OCI-M1 (cell line): ENCODE measurements at places on chromosomes 6 and 20.

DNA sequence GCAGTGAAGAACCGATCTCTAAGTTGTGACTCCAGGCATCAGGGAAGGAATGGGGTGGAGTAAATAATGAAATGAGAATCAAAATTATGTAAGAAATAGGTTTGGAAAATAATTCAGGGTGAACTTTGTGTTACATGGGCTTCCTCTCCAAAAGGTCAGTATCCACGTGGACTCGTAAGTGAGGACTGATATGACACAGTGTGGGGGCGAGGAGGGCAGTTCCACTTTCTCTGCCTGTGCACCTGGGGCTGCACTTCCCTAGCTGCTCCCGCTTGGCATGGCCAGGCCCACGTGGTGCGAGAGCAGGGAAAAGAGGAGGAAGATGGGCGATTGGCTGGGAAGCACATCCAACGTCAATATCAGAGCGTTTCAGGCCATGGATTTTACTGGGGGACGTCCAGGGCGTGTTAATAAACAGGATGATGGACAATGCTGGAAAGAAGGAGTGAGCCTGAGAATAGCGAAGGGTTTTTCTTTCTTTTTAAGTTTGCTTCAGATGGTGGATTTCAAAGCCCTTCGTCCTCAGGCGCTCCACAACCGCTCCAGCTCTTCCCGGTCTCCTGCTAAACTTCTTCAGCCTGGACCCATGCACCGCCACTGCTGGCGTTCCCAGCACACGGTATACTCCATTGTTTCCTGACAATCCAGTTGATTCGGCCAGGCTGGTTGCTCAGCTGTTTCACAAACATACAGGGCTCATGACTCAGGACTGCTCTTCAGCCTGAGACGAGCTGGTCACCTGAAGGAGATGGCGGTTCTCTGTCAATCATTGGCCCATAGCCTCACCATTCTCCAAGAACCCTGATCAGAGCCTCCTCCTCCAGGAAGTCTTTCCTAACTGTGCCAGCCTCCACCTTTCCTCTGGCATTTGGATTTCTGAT, 11.8 kb downstream of the CCR6 start:
- no peak for DNase-seq

- no peak for DNase-seq
Observed at GRCh38 chr6:110054664-110055386, 76.7 kb downstream of the GPR6 start.

- no peak for DNase-seq
Observed at GRCh38 chr20:1824834-1825233, 70.4 kb upstream of the SIRPA start.

- peak; percentile 27 for DNase-seq
Observed at GRCh38 chr20:43925801-43926200, 11.1 kb downstream of the TOX2 start.

DNA sequence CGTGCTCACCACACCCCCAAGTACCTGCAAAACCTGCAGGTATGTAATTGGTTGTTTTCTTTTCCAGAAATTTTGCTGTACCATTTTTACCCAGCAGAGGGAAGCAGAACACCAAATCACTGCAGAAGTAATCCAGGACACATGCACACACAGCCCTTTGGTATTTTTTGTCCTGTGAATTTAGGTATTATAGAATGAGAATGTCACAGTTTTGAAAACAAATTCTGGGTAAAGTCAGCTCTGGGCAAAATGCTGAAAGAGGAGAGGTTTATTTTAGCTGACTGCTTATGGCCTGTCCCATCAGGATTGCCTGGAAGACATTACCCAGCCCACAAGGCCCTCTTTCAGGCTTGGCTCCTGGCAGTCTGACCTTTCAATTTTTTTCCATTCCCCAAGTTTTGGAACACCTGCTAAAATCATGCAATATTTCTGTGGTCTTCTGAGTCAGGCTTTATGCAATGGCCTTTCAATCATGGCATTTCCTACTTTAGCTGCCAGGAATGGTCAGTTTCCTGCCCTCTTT, 3.5 kb upstream of the EFHC1 start:
- peak; percentile 87 for DNase-seq

GRCh38 chr20:5570452-5570851, 179.7 kb upstream of the SHLD1 start:
- no peak for DNase-seq

- DNase-seq = no peak
Observed at GRCh38 chr6:85404564-85405174, 45.2 kb upstream of the NT5E start.

GRCh38 chr20:6697228-6697972, 70.1 kb upstream of the BMP2 start:
- no peak for DNase-seq

- DNase-seq = no peak
Observed at GRCh38 chr6:20891161-20891560, 356.9 kb downstream of the CDKAL1 start.

DNA sequence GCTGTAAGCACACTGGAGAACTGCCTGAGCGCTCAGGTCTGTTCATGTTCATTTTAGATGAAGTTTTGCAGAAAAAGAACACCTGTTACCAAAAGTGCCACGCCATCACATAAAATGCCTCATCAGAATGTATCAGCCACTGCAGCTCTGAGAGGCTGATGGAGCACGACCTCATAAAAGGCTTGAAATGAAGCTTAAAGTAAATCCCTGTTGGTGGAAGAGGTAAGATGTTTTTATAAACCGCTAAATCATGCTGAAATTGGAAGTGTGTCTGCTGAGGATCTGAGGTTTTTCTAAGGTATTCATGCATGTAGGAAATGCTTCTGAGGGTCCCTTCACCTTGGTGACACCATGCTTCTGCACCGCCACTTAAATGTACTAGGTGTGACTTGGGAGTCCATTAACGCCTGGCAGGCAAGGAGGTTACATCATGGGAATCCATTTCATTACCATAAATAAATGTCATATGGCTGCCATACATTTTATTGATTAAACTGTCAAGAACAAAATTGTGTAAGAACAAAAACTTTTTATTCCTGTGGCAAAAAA, 363.1 kb upstream of the AGPAT4 start:
- DNase-seq = no peak

DNA sequence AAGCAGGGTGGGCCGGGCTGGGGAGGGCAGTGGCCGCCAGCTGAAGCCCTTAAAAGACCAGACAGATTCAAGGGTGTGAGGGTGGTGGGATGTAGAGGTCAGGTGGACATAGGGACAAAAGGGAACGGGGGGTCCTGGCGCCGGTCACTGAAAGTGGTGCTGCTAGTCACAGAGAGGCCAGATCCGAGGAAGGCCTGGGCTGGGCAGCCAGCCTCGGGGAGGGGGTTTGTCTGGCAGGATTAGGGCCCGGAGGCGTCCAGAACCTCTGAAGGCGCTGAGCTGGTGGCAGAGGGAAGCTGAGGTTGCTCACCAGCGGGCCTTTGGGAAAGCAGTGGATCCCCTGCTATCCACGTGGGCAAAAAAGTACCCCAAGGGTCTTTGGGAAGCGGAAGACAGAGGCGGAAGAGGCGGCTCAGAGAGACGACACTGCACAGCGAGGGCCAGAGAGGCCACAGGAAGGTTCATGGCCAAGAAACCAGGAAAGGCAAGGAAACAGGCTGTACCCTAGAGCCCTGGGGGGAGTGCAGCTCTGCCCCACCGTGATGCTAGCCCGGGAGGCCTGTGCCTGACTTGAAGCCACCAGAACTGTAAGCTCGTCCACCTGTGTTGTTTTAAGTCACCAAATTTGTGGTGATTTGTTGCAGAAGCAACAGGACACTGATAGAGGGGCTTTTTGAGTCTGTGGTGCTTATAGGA, 106.0 kb downstream of the TMEM242 start:
- no peak for DNase-seq

DNA sequence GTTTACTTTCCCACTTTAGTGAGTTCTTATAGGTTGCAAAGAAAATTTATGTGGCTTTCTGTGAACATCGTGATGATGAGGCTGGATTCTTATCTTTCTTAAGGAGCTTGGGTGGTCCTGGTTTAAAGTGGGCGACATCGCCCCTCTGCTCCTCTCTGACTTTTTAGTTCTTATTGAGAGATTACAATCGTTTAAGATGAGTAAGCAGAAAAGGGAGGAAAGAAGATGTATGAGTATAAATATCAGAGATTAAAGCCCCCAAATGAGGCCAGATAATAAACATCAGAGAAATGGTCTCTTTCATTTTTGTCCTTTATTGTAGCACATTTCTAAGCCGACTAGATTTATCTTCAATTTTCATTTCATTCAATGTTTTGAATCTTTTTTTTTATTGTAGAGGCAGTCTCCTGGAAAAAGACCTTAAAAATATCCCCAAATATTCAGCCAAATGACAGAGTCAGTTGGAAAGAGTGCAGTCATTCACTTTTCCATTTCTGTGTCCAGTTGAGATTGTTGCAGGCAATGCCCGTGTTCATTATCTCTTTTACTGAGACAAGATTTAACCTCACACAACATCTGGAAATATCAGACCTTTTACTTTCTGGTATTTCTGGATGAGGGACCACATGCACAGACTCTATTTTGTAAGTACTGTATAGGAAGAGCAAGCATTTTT, 62.0 kb upstream of the PDE7B start:
- no peak for DNase-seq

DNA sequence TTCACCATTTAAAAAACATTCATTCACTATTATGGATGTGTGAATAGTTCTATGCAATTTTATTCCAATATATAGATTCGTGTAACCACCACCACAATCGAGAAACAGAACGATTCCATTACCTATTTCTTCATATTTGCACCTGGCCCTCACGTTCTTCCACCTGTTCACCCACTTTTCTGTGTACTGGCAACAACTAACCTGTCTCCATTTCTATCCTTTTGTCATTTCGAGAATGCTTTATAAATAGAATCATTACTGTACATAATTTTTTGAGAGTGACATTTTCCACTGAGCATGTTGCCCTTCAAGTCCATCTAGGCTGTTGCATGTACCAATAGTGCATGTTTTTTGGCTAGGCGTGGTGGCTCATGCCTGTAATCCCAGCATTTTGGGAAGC, 23.2 kb upstream of the STX11 start:
- no peak for DNase-seq

GRCh38 chr20:2837221-2837960, 3.1 kb downstream of the PCED1A start:
- DNase-seq = no peak

GRCh38 chr6:43723737-43724295, 36.2 kb upstream of the MRPS18A start:
- peak; percentile 95 for DNase-seq

DNA sequence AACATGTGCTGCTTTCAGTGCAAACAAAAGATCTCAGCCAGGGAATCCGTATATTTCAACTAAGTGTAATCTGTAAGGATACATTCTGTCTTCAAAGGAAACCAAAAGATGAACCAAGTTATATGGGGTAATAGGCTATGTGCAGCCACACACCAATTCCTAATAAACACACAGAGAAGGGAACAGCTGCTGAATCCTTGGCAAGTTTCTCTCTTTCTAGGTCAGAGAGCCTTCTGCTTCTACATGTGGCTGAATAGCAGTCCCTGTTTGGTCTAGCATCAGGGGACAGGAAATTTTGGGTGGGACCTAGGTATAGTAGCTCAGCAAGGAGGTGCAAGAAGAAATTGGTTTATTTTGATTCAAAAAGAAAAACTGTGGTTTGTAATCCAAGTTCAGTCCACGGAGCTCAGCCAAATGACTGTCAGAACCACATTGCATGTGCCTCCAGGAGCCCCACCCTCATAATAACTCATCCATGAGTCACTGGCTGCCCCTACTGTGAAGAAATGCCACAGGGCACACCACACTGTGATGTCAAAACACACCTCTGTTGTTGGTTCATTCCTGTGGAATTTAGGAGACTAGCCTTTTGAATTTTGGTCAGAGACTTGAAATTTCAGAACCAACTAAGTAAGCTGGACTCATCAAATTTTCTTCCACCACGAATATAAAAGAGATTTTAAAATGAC, 21.1 kb downstream of the SPTLC3 start:
- no peak for DNase-seq

GRCh38 chr20:3706774-3707507, 5.5 kb downstream of the SIGLEC1 start:
- DNase-seq = no peak

GRCh38 chr20:20849161-20849560, 136.7 kb upstream of the RALGAPA2 start:
- no peak for DNase-seq

GRCh38 chr6:17899491-17899890, 87.9 kb downstream of the KIF13A start:
- DNase-seq = no peak

DNA sequence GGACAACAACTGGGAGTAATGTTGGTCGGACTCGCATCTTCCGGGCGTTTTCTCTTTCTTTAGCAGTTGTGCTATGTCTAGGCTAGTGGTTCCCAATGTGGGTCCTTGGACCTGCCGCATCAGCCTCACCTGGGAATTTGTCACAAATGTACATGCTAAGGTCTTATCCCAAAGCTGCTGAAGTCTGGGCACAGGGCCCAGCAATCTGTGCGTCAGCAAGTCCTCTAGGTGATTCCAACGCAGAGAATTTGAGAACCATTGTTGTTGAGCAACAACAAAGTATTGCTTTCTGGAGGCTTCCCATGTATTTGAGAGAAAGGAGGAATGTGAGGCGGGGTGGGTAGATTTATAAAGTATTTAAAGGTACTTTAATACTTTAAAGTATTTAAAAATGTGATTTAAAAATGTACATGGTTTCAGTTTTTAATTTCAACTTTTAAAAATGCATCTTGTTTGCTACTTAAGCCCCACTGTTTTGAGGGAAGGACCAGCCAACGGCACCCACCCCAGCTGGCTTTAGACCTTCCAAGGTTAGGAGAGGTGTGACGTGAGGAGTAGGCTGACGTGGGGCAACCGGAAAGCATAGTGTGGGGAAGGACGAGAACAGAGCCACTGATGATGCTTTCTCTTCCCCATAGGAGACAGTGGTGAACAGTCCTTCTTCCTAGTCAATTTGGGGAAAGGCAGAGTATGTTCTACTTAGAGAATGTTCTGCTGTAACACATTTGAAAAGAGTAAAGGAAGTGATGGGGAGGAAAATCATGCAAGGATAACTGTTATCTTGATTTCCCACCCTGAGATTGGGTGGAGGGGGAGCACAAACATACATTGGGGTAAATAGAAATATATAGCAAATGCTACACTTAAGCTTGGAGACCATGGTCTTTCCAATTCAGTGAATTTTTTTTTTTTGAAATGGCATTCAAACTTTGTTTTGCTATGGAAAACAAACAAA, 4.3 kb downstream of the UST start:
- no peak for DNase-seq

DNA sequence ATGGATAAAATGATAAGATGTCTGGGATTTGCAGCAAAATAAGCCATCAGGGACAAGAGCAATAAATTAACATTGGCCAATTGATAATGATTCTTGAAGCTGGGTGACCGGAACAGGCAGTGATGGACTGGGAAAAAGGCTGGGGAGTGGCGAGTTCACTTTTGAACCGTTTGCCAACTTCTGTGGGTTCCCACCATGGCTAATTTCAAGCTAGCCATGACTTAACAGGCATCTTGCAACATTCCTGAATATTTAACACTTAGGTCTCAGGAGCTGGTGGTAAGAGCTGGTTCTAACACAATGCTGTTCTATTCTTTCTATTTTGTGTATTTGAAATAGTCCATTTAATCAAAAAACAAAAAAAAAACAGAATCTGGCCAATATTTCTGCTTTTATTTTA, 37.6 kb upstream of the CD83 start:
- DNase-seq = no peak

GRCh38 chr20:4135385-4136077, 120.2 kb upstream of the RNF24 start:
- peak; percentile 34 for DNase-seq

- DNase-seq = no peak
Observed at GRCh38 chr6:79783670-79784394, 152.7 kb downstream of the SH3BGRL2 start.

- DNase-seq = no peak
Observed at GRCh38 chr20:36482044-36482473, 59.3 kb upstream of the MYL9 start.
